H1 (cell line): ENCODE measurements at places on chromosomes 3 and 15. TPM values are rescaled to one million over a fixed set of nuclear protein-coding genes. Genes with fewer than 3 reads are reported as not detected.

The TM6SF1 gene
- 0.90 and 1.0 TPM in 2 replicates for total RNA-seq

DNA sequence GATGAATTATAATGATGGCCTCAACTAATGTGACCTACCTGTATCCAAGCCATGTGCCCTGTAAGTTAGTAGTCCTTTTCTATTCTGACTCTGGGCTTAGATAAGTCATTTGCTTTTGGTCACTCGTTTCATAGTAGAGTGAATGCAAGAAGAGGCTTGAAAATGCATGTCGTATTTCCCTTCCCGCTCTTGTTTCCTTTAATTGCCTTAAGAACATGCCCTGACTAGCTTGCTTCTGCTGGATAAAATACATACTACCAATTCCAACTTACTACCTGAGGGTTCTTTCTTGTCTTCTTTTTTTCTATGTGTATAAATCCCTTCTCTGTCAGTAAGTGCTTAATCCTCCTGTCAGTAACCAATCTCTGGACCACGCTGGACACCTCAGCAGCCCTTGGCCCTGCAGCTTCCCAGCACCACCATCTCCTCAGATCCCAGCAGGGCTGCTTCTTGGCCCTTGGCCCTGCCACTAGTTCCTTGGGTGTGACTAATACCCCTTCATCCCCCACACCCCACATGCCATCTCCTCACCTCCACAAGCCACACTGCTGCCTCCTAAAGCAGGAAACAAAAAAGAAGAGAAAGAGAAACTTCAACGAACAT is 771.7 kb downstream of the IGSF11 start:
- no peak for DNase-seq

DNA sequence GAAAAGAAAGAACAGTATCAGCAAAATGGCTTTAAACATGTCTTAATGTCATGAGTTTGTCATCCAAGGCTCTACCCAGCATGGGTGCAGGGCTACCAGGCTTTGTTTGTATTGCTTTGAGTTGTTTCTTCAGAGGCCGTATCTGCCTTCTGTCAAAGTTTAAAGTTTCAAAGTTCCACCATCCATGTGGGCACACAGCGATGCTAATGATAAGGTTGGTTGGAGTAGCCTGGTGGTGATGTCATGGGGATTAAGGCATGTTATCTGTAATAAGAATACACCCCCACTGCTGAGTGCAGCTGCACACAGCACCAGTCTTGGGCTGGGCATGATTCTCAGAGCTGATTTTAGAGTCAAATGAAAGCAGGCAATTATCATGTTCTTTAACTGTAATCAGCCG is 72.0 kb upstream of the LRTM1 start:
- DNase-seq, result no peak

GRCh38 chr3:55629432-55629831 is 142.3 kb upstream of the WNT5A start:
- no peak for DNase-seq

GRCh38 chr3:120052677-120053076 is 41.6 kb downstream of the GSK3B start:
- DNase-seq, result no peak

The NDUFB4 gene
- total RNA-seq, result 184 and 194 TPM in 2 replicates

The ZBBX gene
- 0.84 and 1.0 TPM in 2 replicates for total RNA-seq

DNA sequence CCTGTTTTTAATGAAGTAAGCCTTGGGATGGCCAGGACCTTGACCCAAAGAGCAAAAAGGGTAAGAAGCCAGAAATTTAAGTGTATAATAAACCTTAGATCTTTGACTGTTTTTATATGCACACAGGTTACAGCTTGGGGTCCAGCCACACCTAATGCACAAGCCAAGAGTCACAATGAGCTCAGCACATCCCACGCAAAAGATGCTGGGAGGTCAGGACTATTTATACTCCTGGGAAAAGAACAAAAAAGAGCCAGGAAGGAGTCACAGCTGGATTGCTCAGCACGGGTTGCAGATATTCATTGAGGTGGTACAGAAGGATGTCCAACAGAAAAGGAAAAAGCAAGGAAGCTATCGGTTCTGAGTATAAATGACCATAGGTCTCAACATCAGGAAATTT is 536.3 kb downstream of the NTRK3 start:
- DNase-seq, result no peak

DNA sequence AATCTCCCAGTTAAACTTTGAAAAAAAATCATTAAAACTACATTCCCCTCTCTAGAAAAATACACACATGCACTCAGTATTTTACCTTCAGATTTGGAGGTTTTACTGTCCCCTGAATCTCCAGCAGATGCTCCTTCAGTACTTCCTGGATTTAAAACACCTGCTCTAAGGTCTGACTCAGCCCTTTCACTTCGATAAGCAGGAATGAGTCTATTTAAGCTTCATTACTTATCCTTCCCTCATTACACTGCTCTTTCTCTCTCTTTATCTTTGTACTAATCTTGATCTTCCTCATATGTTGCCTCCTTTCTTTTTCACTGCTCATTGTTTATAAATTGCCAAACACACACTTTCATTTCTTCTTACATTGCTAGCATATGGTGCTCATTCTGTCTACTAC is 443.9 kb downstream of the DIPK2A start:
- DNase-seq, result no peak

DNA sequence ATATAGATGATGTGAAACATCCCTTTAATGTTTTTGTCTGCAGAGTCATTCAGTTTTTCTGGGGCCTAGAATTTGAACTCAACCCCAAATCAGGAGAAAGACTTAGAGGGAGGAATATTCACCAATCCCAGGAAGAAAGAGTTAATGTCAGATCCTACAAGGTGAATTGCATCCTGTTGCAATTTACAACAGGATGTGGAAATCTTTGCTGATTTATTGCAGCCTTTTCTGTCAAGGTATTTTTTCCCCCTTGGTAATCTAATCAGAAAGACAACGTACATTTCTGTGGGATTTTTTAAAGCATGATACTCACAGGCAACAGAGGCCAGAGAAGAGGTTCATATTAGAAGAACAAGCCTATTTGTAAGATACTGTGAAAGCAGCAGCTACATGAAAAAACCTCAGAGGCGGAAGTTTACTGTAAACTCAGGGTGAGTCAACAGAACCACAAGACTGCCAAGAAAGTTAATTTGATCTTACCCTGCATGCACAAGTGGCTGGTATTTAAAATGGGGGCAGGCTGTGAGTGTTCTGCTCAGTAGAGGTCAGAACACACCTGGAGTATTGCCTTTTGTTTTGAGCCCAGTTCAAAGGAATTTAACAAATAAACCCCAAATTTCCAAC is 531.9 kb downstream of the AGBL1 start:
- DNase-seq, result no peak

The ROPN1 gene
- 0.44 TPM in 1 of 2 replicates, not detected in the other for total RNA-seq

GRCh38 chr3:195348426-195349115 is 77.6 kb upstream of the XXYLT1 start:
- no peak for DNase-seq

- DNase-seq, result no peak
These were observed 4.4 kb downstream of the CHCHD4 start for GRCh38 chr3:14120111-14120920.

GRCh38 chr3:114624047-114624445 is 330.2 kb downstream of the TIGIT start:
- no peak for DNase-seq

- DNase-seq, result no peak
These were observed 15.3 kb upstream of the ARL14 start for GRCh38 chr3:160661660-160662059.

DNA sequence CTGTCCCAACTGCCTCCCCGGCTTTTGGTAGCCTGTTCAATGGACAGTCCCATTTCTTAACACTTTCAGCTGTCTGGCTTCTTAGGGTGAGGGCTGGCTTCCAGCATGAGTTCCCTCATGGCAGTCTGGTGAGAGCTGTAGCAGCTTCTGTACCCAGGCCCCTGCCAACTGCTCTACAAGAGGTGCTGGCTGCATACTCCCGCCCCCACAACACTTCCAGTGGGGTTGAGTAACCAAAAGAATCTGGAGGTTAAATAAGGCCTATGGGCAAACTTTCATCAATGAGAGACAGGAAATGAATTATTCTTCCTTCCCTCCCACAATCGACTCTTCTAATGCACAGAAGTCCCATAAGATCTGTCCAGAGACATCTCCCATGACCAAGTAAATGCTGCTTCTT is 145.0 kb downstream of the NEK10 start:
- no peak for DNase-seq

GRCh38 chr3:157544501-157545130 is 41.4 kb upstream of the VEPH1 start:
- DNase-seq, result no peak
